ENCODE measurements at places on chromosomes 4 and X.

DNA sequence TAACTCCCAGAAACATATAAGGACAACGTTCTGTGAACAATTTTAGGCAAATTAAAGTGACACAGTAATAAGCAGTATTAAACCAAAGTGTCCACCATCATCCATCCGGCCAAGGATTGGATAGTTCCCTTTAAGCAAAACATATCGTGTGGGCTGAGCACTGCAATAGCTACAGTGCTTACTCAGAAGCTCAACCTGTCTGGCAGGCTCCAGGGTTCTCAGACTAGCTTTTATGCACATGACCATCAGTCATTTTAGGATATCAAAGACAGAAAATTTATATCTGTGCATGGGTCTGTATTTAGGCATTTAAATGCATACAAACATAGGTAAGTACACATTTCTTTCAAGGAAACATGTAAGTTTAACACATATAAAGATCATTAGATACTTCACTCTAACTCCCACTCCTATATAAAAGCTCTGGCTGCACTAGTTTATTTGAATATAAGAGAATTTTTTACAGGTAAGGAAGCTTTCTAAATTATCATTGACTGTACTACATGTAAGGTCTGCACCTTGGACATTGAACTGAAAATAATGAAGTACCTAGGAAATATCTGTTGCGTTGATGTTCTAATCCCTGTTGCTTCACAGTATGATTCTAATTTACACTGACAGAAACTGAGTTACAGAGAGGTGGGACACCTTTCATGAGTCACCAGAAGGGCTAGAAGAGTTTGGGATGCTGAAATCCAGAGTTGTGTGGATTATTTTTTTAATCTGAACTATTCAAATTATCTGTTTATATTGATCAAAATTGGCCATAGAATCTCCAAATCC is 67.6 kb downstream of the ELOVL6 start:
- DNase-seq, result no peak

DNA sequence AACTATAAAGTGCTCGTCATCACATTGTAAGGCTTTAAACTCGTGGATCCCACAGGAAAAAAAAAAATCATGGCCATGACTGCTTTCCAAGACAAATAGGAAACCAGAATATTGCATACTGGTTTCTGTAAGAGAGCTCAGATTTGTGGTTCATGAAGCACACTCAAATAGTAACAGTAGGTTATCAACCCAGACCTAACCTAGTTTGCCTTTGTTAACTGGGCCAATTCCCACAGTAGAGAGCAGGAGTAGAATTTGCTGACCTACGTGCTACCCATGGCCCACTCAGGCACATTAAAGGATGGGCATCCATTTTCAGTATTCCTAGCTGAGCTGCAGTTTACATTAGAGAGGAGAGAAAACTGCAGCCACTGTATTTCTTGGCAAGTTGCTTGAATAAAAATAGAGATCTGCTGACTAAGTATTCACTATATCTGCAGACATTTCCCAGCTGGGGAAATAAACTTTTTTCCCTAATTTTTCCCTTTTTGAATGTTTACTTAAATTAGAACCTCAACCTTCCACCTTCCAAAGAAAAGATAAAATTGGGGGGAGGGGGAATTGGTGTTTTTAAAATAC is 218.5 kb downstream of the SPANXN3 start:
- no peak for DNase-seq

DNA sequence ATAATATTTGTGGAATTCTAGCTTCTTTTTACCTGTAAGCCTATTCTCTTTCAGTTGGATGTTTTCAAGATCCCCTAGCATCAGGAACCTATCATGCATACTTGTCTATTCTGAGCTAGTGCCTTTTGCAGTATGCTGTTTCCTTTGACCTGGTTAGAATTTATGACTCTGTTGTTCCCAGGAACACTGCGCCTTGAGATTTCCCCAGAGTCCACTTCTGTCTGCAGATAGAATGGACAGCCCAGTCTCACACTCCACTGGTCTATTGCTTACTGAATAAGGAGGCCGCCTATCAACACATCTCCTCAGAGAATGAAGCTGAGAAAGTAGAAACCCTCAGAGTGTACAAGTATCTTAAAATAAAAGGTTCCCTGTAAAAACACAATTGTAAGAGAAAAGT is 465.1 kb upstream of the GALNTL6 start:
- no peak for DNase-seq

DNA sequence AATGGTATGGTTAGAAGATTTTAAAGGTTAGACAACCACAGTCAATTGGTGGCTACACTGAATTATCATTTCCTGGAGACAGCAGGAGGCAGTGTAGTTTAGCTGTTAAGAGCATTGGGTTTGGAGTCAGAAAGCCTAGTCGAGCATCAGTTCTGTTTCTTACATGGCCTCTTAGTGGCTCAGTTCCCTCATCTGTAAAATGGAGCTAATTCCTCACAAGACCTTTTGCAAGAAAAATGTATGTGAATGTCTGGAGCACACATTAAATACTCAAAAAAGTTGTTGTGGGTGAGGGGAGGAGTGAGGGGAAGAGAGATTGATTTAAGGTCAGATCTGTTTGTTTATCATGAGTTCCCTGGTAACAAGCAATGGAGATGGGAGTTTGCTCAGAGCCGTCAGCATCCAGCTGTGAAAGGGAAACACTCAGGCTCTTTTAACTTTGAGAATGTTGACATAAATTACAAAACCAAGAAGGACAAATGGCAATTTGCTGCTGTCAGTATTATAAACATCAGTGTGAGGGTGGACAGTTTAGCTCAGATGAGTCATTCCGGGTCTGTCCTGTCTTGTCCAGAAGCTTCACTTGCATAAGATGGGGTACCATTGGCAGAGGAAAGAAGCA is 98.2 kb upstream of the PGRMC2 start:
- DNase-seq, result no peak

- DNase-seq, result no peak
Measured at GRCh38 chrX:48695534-48695896, 1.0 kb upstream of the SUV39H1 start.

DNA sequence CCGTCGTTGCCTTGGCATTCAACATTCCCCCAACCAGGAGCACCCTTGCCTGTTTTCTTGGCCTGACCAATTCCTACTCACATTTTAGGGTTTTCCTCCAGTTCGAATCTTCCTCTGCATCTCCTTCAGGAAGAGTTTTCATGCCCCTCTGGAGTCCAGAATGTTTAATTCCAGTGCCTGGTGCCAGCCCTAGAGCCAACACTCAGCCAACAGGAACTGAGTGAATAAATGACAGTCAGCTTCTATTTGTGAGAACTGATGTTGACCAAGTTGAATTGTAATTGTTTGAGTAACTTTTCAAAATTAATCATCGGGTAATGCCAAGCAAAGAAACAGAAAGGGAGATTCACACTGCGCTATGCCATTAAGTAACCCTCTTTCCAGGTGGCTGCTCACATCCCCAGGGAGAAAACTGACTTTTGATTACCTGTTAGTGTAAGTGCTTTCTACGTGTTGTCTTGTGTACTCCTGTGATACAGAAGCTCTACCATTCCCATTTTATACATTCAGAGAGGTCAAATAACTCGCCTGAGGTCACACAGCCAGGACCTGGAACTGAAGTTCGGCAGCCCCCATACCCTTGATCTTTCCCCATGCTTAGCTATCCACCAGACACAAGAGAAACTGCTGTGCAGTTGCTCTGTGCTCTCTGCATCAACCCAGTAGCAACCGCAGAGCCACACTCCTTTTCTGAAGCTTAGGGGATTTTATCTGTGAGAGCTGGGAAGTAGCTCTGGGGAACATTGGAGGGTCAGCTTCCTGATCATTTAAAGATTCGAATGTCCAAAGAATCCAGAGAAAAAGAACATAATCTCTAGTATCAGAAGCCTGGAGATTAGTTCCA is 19.0 kb upstream of the SLC2A9 start:
- DNase-seq, result no peak

DNA sequence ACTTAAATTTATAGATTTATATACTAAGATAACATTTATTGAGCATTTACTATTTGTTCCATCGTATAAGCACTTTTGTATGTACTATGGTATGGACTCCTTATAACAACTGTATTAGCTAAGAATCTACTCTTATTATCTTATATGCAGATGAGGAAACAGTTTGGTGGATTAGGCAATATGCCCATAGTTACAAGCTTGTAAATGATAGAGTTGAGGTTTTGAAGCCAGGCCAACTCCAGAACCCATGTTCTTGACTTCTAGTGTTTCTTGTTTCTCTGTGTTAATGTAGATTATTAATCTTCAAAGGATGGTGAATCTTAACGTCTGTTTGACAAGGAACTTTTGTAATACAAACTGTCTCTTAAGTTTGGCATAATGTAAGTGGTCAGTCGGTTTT is 71.3 kb downstream of the STIM2 start:
- no peak for DNase-seq

- DNase-seq, result no peak
Measured at GRCh38 chr4:19358015-19358414, 893.7 kb upstream of the SLIT2 start.

GRCh38 chr4:167622481-167623240 is 388.4 kb upstream of the SPOCK3 start:
- peak; percentile 24 for DNase-seq

DNA sequence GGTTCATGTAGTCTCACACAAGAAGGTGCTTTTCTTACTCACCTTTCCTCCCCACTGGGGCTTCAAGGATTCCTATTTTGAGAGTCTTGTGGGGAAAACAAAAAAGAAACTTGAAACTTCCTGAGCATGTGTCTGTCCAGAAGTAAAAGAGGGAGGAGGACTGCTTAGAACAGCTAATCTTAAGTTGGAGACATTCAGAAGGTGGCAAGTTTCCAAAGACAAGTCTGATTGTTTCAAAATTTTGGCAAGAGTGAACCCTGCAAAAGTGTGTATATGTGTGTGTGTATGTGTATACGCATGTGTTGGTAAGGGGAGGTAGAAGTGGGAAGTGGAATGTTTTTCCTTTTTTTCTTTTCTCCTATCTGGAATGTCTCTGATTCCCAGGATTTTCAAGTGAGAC is 189.0 kb upstream of the FRMPD4 start:
- DNase-seq, result no peak

GRCh38 chr4:3384391-3384770 is 57.4 kb upstream of the HGFAC start:
- no peak for DNase-seq

- DNase-seq, result no peak
Measured at GRCh38 chr4:138320831-138321230, 78.7 kb upstream of the SLC7A11 start.

GRCh38 chr4:56655209-56655626 is 25.9 kb downstream of the HOPX start:
- DNase-seq, result no peak

DNA sequence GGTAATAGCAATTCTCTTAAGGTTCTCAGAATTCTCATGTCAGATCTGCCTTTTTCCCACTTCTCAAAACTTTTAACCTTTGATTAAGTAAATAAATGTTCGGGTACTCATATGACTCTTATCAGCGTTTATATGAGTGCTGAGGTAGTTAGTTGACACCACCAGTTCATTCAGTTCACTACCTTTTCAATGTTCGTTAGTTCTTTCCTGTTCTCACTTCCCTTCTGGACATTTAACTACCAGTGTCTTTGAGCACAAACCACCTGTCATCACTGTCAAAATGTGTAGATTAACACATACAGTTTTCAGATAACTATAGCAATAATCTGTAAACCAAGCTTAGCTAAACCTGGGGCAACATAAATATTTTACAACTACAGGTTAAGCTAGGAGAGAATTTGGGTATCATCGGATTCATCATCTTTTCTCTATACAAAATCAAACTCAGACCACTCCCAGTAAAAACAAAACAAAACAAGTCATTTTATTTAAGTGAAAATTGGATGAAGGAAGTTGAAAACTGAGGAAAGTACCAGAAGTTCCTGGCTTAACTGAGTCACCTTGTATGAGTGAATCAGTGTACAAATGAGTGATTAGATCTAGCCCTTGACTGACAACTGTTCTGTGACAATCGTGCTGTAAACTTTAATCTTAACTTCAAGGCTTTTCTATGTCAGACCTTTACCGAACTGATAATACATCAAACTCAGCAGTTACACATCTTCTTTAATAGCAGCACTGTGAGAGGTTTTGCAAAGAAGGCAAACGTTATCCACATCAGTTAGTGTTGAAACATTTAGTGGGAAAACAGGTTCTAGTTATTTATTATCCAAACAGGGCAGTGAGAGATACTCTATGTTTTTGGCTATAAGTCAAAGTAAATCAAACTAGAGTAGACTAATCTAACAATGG is 41.9 kb downstream of the ARHGEF38 start:
- DNase-seq, result no peak

- DNase-seq, result no peak
Measured at GRCh38 chr4:182553653-182554052, 310.5 kb downstream of the TENM3 start.

DNA sequence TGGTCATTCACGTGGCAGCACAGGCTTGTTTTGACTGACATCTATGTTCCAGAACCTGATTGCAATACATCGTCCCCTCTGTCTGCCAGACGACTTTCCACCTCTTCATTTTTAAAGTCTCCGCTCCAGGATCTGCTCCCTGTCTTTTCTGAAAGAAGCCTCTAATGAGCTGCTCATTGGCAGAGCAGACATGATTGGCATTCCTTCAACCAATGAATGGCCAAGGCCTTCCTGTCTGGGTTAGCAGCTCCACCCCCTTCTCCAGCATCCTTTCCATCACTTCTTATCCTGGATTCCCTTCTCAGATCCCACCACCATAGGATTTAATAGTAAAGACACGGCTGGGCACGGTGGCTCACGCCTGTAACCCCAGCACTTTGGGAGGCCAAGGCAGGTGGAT is 202.7 kb upstream of the KLF3 start:
- DNase-seq, result no peak

- no peak for DNase-seq
Measured at GRCh38 chr4:138952411-138952810, 63.2 kb upstream of the NOCT start.

- no peak for DNase-seq
Measured at GRCh38 chr4:148238086-148238485, 204.1 kb downstream of the NR3C2 start.

GRCh38 chr4:35365186-35365585 is 879.1 kb downstream of the ARAP2 start:
- DNase-seq, result no peak

DNA sequence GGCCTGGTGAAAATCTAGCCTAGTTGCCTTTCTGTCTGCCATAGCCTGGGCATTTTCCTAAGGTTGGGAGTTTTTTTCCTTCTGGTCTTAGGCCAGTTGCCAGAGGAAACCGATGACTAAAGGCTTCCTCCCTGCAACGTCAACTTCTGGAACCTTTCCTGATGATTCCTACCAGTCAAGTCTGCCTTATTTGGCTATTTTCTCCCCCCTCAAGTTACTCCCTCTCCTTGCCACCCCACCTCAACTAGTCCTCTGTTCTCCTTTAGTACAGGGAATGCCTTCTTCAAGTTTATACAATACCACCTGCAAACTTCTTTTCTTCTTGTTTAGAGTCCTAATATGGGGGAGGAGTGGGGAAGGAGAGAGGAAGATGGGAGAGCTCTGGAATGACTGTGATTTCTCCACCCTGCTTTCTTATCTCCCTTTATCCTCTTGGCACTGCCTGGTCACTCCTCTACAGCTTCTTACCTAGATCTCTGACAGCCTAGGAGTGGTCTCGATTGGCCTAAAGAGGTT is 10.6 kb downstream of the MSN start:
- DNase-seq, result peak; percentile 59

- DNase-seq, result no peak
Measured at GRCh38 chr4:151922306-151922705, 161.5 kb upstream of the GATB start.
